ENCODE measurements at places on chromosomes 6 and 20.
A peak's percentile ranks its signal among the peaks of the same experiment; 100 is the strongest.

DNA sequence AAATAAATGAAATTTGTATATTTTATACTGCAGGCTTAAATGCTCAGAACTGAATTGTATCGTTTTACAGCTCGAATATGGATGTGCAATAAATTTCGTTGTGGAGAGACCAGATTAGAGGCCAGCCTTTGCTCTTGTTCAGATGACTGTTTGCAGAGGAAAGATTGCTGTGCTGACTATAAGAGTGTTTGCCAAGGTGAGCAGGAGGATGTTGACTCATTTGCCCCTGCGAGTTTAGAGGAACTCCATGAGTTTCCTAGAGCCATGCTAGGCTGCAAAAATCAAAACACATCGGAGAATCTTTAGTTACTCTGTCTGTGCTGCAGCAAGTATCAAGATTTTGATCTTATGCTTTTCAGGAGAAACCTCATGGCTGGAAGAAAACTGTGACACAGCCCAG is 15.4 kb downstream of the ENPP3 start:
- DNase-seq, result no peak

GRCh38 chr6:81938014-81938856 is 185.8 kb upstream of the TENT5A start:
- DNase-seq, result no peak

- no peak for DNase-seq
These were observed 33.8 kb downstream of the PANK2 start for GRCh38 chr20:3922983-3923339.

GRCh38 chr6:162377735-162378134 is 349.8 kb downstream of the PRKN start:
- DNase-seq, result peak; percentile 53
